ENCODE measurements at places on chromosomes 1 and 21.

DNA sequence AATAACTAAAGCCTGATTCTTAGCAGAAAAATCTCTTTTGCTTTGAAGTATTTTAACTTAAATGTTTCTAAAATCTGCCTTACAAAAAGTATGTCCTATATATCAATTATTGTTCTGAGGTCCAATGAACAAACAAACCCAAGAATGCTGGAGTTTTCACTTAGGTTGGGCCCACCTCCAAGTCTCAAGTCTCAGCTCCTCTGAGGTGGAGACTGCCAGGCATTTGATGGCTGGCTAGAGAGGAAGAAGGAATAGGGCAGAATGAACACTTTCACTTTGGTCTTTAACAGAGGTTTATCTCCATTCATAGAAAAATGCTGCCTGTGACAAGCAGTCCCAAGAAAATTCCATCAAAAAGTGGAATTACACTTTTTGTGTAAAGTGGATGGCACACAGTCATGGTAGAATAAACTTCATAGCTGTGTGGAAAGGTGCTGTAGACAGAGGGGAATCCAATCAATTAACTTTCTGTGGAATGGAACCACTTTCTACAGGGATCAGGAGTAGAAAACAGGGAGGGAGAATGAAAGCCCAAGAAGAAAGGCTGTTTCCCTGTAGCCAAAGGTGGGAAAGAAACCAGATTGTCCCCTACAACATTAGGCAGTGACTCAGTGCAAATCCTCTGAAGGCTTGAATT, 349.4 kb upstream of the RUNX1 start:
- DNase-seq = no peak

DNA sequence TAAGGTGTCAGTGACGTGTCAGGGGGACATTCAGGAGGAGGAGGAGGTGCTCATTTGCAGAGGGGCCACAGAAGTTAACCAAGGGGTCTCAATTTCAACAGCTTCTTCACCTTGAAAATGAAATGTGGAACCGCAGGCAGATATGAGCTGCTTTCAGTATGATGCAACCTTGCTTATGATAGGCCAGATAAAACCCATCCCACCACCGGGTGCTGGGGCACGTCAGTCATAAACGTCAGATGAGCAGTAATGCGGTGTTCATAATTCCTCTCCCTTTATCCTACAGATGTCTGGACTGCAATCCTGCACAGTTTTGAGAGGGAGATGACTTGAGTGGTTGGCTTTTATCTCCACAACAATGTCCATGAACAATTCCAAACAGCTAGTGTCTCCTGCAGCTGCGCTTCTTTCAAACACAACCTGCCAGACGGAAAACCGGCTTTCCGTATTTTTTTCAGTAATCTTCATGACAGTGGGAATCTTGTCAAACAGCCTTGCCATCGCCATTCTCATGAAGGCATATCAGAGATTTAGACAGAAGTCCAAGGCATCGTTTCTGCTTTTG, 1.7 kb downstream of the PTGFR start:
- DNase-seq = no peak

DNA sequence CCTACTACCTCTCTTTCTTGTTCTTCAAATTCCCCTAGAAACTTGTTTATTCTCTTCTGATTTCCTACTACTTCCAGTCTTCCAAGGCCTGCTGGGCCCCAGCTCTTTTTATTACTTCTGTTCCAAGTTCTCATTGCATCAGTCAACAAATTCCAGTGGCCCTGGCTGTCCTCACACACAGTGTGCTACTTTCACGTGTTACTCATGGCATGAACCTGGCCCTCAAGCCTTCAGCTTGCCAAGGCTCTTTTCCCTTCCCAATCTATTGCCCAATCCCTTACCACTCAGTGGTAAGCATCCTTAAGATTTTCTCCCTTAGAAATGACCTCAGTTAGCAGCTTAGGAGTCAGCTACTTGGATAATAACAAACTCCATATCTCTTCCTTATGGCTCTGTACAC, 613.5 kb downstream of the LMO4 start:
- no peak for DNase-seq

- no peak for DNase-seq
These were observed 47.4 kb downstream of the PLA2G4A start for GRCh38 chr1:186875896-186876835.

- DNase-seq = no peak
These were observed 230.1 kb downstream of the TRABD2B start for GRCh38 chr1:47766832-47767740.

- DNase-seq = no peak
These were observed 73.7 kb downstream of the SPATA46 start for GRCh38 chr1:162303004-162303344.

DNA sequence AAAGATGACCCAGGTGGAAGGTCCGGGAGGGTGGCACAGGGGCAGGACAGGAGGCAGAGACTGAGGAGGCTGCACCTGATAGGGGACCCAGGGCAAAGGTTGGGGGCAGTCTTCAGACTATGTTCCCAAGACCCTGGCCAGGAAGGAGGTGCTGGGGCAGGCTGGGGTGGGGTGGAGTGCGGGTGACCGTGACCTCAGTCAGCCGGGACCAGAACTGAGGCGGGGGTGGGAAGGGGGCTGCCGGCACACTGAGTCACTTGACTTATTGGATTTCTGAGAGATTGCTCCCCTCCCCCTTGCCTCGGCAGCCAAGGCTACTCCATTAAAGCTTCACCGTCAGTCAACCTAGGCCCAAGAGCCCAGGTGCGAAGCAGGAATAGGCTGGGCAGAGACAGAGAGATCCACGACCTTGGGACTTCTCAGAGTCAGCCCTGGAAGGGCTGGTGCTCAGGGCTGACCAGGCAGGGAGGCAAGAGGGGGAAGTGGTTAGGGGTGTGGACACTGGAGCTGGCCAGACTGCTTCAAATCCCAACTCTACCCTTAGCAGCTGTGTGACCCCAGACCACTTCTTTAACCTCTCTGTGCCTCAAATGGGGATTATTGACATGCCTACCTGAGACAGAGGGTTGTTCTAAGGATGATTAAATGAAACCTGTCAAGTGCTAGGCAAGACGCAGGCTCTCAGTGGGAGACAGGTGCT, 47.9 kb upstream of the LAPTM5 start:
- no peak for DNase-seq

GRCh38 chr1:6163973-6164617, 16.0 kb downstream of the CHD5 start:
- no peak for DNase-seq

Measured in globus pallidus (tissue), 1 donor.